ENCODE measurements at places on chromosomes 2 and 18. TPM values are rescaled to one million over a fixed set of nuclear protein-coding genes. Genes with fewer than 3 reads are reported as not detected.

DNA sequence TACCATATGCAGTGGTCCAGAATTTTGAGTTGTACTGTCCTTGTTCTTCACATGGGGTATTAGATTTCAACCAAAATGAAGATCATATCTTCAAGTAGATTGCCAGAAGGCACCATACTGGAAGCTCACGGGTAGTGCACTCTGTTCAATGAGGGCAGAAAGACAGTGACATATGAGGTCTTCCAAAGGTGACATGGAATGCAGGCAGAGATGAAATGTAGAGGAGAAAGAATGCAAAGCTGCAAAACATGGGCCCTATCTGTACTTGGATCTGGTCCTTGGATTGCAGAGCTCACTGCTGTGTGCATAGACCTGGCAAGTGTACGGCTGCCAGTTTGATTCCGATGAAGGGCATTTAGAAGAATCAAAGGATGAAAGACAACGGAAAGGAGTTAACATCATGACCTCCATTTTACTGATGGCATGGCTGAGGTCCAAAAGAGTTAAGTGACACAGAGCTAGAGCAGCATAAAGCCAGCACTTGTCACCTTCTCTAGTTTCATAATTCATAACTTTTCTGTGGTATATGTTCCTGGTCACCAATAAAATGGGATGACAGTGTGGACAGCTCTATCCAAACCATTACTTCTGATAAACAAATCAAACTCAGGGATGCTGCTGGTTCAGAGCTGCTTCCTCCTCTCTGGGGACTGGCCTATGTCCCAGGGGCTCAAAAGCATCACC, 64.7 kb downstream of the BCL2 start:
- no peak for DNase-seq

DNA sequence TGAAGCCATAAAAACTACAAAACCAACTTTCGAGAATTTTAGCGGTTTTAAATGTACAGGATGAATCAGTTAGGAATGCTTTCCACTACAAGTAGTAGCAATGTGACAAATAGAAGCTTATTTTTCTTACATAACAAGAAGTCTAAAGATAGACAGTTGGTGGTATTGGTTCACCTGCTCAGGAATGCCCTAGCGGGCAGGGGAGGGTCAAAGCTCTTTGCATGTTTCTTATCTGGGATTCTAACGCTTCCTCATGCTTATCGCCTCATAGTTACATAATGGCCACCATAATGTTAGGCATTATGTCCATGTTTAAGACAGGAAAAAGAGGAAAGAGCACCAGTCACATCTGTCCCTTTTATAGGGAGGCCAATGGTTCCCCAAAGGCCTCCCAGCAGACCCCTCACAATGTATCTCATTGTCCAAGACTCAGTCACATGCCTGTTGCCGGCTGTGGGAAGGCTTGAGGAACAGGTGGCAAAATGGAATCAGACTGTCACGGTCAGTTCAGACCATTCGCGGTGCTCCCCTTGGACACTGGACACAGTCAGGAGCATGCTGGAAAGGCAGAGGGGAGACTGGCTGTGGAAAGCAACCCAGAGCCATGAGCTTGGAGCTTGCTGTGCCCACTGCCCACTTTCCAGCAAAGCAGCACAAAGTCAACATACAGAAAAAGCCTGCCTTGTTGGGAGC, 69.4 kb upstream of the ODC1 start:
- DNase-seq = no peak

- no peak for DNase-seq
These were observed 26.9 kb downstream of the INHBB start for GRCh38 chr2:120372816-120373215.

DNA sequence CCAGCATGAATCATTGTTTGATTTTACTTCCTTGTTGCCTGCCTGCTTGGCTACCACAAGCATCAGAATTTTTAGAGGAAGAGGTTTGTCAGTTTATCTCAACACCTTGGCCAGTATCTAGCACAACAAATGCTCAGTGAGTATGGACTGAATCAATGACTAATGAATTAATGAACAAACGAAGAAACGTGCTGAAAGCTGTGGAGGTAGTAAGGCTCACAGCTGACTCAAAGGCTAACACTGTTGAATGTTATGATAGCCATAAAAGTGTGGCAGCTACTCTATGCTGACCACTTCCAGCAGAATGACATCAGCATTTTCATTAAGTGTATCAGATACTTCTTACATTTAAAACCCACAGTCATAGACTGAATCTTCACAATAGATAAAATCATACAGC, 543.4 kb downstream of the IRS1 start:
- DNase-seq = no peak

GRCh38 chr2:236984046-236984445, 101.6 kb upstream of the COPS8 start:
- no peak for DNase-seq

DNA sequence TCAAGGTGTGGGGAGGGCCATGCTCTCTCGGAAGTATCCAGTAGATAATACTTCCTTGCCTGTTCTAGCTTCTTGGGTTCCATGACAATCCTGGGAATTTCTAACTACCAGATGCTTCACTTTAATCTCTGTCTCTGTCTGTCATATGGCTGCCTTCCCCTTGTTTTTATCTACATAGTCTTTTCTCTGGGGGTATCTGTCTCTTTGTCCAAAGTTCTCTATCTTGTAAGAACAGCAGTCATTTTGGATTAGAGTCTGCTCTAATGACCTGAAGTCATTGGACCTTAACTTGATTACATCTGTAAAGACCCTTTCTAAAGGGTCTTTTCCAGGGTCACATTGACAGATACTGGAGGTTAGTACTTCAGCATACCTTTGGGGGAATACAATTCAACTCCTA, 11.4 kb upstream of the EPB41L5 start:
- DNase-seq = no peak

DNA sequence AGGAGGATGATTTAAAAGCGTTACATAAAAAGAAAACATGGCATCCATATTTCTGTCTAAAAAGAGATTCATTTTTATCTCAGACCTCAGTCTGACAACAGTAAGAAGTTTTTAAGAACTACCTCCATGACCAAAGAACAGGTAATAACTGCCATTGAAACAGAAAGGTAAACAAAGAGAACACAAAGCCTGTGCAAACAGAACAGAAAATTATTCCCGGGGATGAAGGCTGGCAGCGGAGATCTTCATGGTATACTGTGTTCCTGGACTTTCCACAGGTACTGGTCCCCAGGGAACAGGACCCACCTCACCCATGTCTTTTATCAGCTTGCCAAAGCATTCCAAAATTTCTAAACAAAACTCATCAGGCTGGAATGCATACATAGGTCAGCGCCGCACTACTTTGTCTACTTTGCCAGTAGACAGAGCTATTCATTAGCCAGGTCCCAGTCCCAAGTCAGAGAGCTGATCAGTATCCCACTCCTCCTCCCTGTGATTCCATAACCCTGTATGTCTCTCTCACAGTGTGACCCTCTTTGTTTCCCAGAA, 277.3 kb downstream of the MBD2 start:
- DNase-seq = no peak

DNA sequence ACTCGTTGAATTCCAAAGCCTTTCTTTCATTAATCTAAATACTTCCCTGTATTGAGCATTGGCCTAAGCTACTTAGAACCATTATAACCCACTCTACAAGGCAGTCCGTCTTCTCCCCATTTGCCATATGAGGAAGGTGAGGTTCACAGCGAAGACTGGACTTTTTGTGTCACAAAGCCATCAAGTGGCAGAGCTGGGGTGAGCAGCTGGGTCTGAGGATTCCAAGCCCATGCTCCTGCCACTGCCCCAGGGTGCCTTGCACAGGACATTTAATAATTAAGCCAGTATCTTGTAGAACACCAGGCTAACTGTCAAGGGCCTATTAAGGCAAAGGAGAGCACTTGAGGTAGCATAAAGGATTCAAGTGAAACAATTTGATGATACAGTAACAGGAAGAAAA, 68.8 kb upstream of the ZNF397 start:
- DNase-seq = no peak

- no peak for DNase-seq
These were observed 78.5 kb downstream of the EIPR1 start for GRCh38 chr2:3299130-3299529.

DNA sequence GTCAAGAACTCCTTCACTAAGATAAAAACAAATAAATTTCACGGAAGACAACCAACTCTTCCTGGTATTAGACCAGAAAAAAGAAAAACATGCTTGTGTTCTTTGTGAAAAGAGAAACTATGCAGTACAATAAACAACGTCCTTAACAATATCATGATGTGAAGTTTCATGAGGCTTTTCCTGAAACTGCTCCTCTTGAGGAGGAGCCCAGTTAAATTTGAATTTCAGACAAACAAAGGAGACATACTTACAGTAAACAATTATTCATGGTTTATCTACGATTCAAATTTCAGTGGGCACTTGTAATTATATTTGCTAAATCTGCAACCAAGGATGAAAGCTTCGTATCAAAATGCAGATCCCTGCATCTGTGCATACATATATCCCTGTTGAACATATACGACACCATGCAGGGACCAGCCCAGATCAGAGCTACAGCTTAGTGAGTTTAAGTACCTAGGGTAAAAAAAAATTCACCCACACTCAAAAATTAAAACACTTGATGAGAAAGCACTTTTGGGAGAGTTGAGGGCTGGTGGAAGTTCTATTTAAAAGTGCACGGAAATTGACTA, 24.8 kb upstream of the SLC9A2 start:
- DNase-seq = no peak

- no peak for DNase-seq
These were observed 323.6 kb downstream of the GBX2 start for GRCh38 chr2:235844561-235844960.

DNA sequence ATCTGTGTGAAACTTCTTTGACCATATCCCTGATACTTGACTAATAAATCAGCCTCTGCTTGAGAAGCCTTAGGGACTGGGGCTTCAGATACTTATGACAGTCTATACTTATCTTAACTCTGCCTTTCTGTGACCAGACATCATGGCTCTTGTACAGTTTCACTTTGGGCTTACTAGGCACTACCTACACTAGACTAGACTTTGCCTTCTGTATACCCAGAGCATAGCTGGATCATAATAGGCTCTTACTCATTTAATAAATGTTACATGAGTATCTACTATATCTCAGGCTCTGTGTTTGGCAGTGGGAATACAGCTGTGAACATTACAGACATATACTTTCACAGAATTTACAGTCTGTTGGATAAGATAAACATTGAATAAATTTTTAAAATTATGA, 9.0 kb downstream of the UGP2 start:
- DNase-seq = no peak

GRCh38 chr18:59461171-59461570, 102.1 kb upstream of the LMAN1 start:
- DNase-seq = no peak

DNA sequence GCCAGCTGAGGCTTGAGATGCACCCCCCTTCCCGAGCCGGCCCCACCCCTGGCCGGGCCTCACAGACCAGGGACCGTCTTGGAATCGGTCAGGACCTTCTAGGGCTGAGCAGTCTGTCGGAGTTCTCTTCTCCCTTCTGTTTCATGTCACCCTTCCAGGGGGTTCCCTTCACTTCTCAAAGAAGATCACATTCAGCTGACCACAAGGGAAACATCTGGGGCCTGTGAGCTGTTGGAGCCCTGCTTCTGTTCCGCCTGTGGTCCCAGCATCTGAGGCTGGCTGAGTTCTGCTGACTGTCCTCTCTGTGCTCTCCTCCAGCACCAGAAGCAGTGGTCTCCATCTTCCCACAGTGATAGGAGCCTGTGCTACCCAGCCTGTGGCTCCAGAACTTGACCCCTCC, 106.5 kb downstream of the SEPTIN10 start:
- DNase-seq = no peak

- DNase-seq = no peak
These were observed 63.3 kb downstream of the RPIA start for GRCh38 chr2:88754585-88755320.

DNA sequence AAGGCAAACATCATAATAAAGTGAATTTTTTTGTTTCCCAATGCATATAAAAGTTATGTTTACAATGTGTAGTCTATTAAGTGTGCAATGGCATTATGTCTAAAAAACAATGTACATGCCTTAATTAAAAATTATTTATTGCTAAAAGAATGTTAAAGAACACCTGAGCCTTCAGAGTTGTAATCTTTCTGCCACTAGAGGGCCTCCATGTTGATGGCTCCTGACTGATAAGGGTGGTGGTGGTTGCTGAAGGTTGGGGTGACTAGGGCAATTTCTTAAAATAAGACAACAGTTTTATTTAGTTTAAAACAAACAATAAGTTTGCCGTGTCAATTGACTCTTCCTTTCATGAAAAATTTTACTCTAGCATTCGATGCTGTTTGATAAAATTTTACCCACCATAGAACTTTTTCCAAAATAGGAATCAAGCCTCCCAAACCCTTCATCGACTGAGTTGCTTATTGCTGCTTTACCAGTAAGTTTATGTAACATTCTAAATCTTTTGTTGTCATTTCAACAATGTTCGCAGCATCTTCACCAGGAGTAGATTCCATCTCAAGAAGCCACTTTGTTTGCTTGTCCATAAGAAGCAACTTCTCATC, 32.3 kb downstream of the MAP3K2 start:
- peak; percentile 33 for DNase-seq

GRCh38 chr18:43159086-43159770, 43.7 kb upstream of the RIT2 start:
- DNase-seq = no peak

GRCh38 chr2:179373816-179374215, 109.2 kb upstream of the SESTD1 start:
- DNase-seq = no peak

GRCh38 chr2:169734169-169734847, 676 bp downstream of the KLHL23 start:
- no peak for DNase-seq

GRCh38 chr2:84904717-84905174, 710 bp upstream of the TMSB10 start:
- DNase-seq = no peak

DNA sequence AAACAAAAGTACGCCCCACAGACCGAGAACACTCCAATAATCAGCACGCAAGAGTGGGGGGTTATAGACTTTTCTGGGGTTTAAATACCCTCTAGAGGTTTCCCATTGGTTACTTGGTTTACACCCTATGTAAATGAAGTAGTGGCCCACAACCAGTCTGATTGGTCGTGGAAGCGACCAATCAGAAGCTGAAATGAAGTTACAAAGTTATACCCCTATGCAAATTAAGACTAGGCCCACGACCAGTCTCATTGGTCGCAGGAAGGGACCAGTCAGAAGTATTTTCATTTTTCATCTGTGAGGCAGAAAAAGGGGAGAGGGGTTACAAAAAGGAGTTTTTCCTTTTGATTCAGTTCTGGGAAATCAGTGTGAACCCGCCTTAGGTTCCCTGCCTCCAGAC, 55.3 kb upstream of the YWHAQ start:
- DNase-seq = no peak

- DNase-seq = peak; percentile 60
These were observed 14.0 kb upstream of the CREG2 start for GRCh38 chr2:101401326-101401665.

Gene MBOAT2
- polyA plus RNA-seq = 0.19 TPM

Gene CIAO1
- 101 TPM for polyA plus RNA-seq

Gene PTPRN
- polyA plus RNA-seq = 0.51 TPM

Gene GPR75
- polyA plus RNA-seq = not detected

Gene RGPD3
- 0.15 TPM for polyA plus RNA-seq

Gene CXCR4
- polyA plus RNA-seq = 2,799 TPM

Gene UGT1A10
- polyA plus RNA-seq = not detected

Gene SOX11
- polyA plus RNA-seq = not detected

Gene KLHL14
- 19.3 TPM for polyA plus RNA-seq

Gene CABYR
- polyA plus RNA-seq = 6.5 TPM

Gene CHMP3
- polyA plus RNA-seq = 94.7 TPM
